Left hindlimb (tissue), 1 donor: ENCODE measurements at places on chromosomes 16 and 17.
A peak's percentile ranks its signal among the peaks of the same experiment; 100 is the strongest.

DNA sequence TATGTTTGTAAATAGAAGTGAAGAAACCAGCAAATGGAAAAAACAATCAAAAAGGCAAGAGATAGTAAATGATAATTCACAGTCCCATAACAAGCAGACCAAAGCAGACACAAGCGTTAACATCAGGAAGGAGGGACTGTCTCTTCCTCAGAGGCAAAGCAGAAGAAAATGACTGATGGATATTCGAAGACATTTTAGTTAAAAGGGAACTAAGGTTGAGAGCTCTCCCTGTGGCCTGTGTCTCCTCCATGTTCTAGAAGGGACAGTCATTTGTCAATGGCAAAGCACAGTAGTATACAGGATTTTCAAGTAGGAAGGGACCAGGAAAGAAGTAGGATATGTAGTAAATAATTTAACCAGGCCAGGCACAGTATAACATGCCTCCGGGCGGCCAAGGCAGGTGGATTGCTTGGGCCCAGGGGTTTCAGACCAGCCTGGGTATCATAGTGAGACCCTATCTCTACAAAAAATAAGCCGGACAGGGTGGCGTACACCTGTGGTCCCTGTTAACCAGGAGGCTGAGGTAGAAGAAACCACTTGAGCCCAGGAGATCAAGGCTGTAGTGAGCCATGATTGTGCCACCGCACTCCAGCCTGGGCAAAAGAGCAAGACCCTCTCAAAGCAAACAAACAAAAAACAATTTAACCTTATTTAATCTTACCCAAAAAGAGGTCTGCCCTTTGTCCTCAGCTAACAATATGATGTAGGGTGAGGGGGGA is 3.7 kb downstream of the ZDHHC7 start:
- DNase-seq: no peak

GRCh38 chr17:13421581-13422130 is 180.1 kb downstream of the HS3ST3A1 start:
- DNase-seq: no peak

GRCh38 chr17:50027881-50028735 is 27.8 kb upstream of the ITGA3 start:
- peak; percentile 43 for DNase-seq

DNA sequence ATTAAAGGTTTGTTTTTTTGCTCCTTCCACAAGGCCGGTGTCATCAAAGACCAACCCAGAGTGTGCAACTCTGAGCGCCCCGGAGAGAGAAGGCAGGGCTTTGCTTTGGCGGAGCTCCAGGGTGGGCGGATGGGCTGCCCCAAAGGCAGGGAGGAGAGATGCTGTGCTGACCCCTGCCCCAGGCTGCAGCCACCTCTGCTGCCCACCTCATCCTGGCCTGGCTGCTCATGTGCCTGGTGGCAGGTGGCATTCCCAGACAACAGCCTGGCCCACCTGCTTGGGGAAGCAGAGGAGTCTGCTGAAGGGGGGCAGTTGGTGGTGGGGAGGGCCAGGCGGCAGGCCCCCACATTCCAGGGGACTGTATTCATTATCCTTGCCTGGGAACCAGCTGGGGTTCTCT is 122.1 kb downstream of the SDK2 start:
- DNase-seq: no peak

DNA sequence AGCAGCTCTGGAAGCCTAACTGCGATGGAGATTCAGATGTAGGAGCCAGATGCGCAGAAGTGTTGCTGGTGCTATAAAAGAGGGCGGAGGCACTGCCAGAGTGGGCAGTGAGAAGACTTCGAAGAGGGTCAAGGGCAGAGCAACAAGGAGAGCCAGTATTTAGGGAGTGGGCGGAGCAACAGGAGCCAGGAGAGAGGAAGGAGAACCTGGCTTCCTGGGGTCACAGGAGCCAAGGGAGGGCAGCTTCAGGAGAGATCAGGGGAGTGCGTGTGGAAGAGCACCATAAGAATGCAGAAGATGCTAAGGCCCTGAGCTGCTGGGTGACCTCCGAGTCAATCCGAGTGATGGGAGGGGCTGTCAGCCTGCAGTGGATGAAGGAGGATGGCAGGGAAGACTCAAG is 14.4 kb upstream of the MRPS23 start:
- DNase-seq: no peak

GRCh38 chr17:57900991-57901743 is 51.3 kb upstream of the MRPS23 start:
- no peak for DNase-seq
